Dermis blood vessel endothelial cell (primary cell): ENCODE measurements at places on chromosomes 7 and 10. TPM values are rescaled to one million over a fixed set of nuclear protein-coding genes. Genes with fewer than 3 reads are reported as not detected.

CHST12 gene
- 6.8 and 21.5 TPM in 2 replicates for total RNA-seq

TMEM130 gene
- total RNA-seq: not detected in 2 replicates

NUTM2A gene
- 0.09 and 0.85 TPM in 2 replicates for total RNA-seq

DGKI gene
- 2.7 and 3.9 TPM in 2 replicates for total RNA-seq

HMX3 gene
- not detected in 2 replicates for total RNA-seq
